ENCODE measurements at places on chromosomes 2 and 18.
A peak's percentile ranks its signal among the peaks of the same experiment; 100 is the strongest.

- DNase-seq: no peak
Measured at GRCh38 chr2:132697556-132698205, 27.7 kb upstream of the LYPD1 start.

- no peak for DNase-seq
Measured at GRCh38 chr18:1002653-1003178, 98.0 kb downstream of the ADCYAP1 start.

- DNase-seq: no peak
Measured at GRCh38 chr2:72165792-72166191, 18.1 kb upstream of the CYP26B1 start.

- no peak for DNase-seq
Measured at GRCh38 chr18:13914756-13915155, 580 bp downstream of the MC2R start.

DNA sequence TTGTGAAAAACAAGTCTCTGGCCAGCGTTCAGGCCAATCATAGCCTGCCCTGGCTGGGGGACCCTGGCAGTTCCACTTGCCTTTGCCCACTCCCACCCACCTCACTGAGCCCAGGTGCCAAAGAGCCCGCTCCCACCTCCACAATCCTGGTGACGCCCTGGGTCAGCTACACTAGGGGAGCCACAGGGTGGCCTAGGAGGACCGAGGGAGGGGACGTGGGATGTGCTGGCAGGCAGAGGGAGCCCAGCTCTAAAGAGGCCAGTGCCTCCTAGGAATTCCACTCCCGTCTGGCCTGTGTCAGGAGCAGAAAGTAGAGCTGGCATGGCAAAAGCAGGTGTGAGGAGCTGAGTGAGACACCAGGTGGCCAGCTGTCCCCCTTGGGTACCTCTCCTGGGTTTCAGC is 49.3 kb downstream of the TNS1 start:
- DNase-seq: no peak

DNA sequence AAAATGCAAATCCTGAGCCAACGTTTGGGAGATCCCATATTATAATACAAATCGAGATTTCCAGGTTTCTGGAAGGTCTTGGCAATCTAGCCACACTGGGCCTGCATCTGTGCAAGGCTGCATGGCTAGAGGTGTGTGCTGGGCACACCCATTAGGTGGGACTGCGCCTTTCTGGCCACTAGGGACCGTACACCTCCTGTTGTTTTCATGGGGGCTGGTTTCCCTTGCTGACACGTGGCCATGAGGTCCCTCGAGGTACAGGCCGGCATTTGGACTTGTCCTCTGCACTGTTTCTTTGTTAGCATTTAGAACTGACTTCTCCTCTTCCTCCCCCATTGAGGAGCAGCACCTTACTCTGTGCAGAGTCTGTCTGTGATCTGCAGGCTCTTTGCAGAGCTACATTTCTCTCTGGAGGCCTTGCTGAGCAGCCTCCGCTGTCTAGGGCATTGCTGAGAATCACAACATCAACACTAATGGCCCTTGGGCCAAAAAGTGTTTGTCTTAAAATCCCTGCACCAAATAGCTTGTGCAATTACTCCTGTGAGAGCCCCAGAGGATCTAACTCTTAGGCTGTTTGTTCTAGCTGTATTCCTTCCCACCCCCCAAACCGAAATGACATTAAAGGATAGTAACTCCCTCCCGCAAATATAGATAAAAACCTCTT is 131.2 kb downstream of the NEDD4L start:
- no peak for DNase-seq

DNA sequence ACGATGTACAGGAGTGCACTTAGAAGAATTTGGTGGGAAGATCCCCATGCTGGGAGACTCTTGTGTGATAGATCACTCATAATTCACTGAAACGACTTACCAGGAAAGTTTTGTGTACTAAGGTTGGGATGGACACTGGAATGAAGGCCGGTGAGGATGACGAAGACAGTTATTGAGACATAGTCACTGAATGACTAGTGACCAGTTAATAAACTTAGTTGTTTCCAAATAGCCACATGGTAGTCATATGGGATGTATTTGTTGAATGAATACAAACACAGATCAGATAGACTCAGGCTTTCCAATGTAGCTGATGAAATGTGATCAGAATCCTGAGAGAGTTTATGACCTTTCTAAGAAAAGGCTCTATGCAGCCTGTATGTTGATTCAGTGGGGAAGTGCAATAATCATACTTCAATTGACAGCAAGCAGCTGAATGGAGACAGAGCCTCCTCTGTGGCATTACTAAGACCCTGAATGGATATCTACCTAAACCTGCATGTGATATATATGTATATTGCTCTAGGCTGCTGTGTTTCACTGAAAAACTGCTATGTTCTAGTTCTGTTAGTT is 20.4 kb downstream of the GDF7 start:
- no peak for DNase-seq

GRCh38 chr2:31049916-31050588 is 88.2 kb downstream of the GALNT14 start:
- no peak for DNase-seq

- DNase-seq: no peak
Measured at GRCh38 chr18:44324361-44324760, 356.3 kb upstream of the SETBP1 start.

GRCh38 chr2:11187731-11188130 is 32.5 kb downstream of the SLC66A3 start:
- DNase-seq: no peak

- peak; percentile 76 for DNase-seq
Measured at GRCh38 chr2:16012626-16013358, 72.4 kb downstream of the MYCN start.

GRCh38 chr2:100230754-100231153 is 88.4 kb upstream of the AFF3 start:
- no peak for DNase-seq

- no peak for DNase-seq
Measured at GRCh38 chr2:170088776-170089175, 89.2 kb upstream of the MYO3B start.

- DNase-seq: no peak
Measured at GRCh38 chr2:172842511-172843265, 107.0 kb downstream of the RAPGEF4 start.

DNA sequence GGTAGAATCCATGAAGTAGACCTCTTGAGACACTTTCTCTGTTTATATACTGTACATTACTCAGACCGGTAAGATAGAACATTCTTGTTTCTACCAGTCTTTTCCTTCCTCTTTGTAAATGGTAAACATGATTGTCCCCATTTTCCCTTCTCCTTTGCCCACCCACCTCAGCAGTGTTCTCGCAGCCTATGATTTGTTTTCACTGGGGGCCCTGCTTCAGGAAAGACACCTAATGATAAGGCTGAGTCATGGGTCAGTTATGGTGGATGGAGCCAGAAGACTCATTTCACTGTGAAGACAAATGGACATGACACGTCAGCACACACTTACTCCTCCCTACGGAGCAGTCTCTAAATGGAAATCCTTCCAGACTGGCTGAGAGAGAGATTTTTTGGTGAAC is 23.7 kb downstream of the CENPO start:
- DNase-seq: no peak

Data from SHP77 treated with DMSO at 0.1 percent for 48 hours (cell line).